NCI-H446 (cell line): ENCODE measurements at places on chromosomes 1 and 21.
A peak's percentile ranks its signal among the peaks of the same experiment; 100 is the strongest.

DNA sequence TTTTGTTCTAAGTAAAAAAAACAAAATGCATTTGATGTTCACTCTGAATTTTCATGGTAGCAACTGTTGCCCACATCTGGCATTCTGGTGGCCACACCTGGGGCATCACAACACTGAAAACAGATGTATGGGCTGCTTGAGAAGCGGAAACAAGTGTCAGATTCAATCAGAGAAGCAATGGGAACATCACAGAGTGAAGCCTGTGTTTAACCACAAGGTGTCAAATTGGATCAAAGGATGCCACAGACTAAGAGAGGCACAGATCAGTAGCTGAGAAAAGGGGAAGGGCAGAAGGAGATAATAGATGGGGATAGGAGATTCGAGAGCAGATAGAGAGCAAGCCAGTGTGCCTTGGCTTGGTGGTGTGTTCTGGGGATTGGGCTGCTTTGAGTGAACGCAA lies 49.8 kb upstream of the MTF2 start:
- DNase-seq, result no peak

DNA sequence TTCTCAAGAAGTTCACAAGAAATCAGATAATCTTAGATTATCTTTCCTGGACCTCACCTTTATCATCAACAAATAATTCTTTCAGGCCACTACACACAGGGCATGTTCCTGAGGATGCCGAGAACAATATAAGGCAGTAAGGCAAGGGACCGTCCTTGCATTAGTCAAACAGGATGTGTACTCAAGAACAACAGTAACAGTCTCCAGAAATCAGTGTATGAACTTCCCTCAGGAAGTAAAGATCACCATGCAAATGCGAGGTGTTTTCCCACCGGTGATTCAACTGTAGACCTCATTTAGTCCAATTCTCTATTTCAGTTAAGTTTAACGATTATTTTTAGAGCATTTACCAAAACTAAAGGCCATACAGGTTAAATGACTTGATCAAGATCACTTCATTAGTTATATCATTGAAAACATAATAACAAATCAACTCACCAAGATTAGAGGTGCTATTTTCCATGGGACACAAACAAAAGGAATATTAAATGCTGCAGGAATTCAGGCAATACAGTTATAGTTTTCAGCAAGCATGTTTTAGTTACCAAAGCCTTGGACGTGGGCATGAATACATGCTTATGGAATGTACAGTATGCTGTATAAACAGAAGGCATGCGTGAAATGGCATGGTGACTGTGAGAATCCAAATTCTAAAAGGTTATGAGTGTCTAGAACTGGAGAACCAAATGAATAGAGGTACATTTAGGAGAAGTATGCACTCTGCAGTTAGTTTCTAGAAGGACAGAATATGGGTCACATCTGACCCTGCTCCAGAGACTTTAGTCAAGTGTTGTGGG lies 145.2 kb downstream of the TNR start:
- DNase-seq, result no peak

- DNase-seq, result no peak
These were observed 47.7 kb downstream of the TTC13 start for GRCh38 chr1:230930986-230931385.

DNA sequence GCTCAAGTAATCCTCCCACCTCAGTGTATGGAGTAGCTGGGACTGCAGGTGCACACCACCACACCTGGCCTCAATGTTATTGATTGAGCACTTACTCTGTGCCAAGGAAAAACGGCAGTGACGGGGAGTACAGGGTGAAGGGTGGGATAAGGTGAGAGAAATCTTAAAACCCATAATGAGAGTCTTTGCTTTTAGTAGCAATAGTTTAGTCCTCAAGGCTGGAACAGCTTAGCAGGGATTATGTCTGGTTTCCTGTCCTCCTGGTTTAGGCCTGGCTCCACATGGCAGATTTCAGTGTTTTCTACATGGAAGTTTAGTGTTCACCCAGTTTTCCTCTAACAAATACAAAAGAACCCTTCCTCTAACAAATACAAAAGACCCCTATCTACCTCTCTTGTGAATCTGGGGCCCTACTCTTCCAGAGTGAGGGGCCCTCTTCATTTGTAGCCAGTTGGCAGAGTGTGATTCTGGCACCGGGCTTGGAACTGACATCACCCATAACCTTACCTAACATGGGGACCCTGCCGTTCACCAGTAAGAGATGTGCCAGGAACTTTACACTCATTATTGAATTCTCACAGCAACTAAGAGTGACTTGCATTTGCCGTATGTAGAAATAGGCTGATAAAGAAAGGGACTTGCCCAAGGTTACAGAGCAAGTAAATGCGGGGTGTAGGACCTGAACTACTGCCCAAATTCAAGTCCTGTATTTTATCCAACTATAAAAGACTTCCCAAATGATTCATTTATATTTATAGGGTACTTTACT lies 6.9 kb downstream of the ZNF691 start:
- DNase-seq, result peak; percentile 36

DNA sequence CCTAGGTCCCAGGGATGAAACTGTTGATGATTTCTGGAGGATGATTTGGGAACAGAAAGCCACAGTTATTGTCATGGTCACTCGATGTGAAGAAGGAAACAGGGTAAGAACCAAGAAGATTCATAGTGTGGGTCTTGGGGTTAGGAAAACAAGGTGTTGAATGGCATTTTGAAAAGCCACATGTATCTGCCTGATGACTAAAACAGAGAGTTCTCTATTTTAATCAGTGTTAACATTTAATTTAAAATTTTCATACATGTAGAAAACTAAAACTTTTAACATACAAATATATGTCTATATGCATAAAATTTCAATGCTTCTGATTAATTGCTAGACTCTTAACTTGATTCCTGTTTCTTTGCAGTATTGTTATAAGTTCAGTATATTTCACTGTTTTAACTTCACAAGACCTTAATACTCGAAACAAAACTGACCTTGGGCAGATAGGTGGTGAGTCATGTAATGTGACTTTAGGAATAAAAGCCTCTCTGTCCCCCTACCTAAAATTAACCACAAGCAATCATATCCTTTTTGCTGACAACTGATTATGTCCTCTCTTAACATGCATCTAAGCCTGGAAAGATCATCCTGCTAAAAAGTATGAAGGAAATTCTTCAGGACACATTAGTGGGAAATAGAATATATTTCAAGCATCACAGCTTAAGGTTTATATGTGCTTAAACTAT lies 95.6 kb downstream of the PTPRC start:
- DNase-seq, result no peak

DNA sequence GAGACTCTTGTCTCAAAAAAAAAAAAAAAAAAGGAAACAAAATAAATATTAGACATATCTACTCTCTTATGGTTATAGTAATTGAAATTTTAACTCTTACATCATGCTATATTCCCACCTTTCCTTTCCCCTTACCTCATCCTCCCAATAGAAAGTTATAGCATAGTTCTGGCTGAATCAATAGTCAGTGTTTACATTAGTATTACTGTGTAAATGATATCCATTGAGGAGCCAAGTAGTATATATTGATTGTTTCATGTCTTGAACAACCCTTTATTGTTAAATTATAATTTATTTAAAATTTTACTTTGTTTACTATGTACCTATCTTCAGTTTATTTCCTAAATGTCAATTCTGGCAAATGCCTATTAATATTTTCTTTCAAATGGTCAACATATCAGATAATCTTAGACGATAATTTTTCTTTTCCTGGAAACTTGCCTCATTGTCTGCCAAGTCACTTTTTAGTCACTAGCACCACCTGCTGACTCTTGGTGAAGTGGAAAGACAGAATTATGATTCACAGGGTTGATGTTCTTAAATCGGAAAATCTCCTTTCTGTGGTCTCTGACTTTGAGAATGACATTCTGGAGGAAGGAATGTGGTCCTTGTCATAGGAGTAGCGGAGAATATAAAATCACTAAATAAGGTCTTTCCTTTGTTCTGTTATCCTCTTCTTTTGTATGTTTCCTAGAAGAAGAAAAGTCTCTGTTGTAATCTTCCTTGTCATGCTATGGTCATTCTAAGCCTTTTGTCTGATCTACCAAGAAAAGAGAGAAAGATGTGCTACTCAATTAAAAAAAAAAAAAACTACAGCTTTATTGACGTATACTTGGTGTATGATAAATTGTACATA lies 8.6 kb downstream of the HJV start:
- peak; percentile 78 for DNase-seq

- peak; percentile 64 for DNase-seq
These were observed 699 bp downstream of the DIPK1A start for GRCh38 chr1:92960395-92961130.

- no peak for DNase-seq
These were observed 6.2 kb downstream of the COL18A1 start for GRCh38 chr21:45410865-45411809.

DNA sequence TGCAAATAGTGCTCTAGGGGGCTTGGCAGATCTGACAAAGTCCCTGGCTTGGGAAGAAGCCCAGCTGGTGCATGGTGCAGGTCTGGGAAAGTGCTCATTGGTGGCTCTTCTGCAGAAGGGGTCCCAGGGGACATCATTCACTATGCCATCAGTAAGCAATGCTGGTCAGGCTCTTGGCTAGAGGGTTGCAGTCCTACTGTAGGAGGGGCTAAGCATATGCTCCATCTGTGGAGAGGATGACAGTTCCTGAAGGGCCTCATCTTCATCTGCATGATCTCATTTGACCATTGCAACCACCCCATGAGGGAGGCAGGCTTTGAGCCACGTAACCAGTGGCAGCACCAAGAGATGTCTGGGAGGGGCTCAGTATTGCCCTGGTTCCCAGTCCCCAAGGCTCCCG lies 31.5 kb upstream of the VASH2 start:
- peak; percentile 30 for DNase-seq

- no peak for DNase-seq
These were observed 52.8 kb downstream of the PTGER3 start for GRCh38 chr1:70994753-70995268.

DNA sequence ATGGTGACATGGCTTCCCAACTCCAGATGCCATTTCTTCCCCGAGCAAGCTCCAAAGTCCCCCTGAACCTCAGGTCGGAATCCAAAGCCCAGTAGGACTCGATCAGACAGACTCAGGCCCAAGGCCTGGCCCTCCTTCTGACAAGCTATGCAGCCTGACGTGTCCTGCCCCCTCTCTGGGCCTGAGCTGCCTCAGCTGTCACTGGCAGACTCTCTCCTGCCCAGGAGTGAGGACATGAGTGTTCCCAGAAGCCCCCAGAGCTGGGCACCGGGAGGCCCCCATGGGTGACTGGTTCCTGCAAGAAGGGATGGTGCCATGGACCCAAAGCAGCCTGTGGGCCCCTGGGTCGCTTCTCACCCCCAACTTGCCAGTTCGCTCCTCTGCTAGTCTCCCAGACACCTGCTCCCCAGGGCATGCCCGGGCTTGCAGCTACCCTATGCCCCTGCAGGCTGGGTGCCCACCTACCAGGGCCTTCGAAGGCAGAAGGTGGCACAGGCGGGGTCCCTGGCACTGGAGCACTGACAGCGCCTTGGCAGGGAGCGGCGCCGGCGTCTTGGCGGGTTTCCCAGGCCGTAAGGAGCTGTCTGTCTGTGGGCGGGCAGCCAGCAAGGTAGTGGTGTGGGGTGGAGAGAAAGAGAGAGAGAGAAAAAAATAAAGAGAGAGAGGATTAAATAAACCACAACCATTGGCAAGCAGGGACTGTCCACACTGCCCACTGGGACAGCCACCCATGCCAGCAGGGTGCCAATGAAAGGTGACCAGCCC lies 2.3 kb downstream of the EDN2 start:
- peak; percentile 94 for DNase-seq

- no peak for DNase-seq
These were observed 90.5 kb upstream of the ZP4 start for GRCh38 chr1:237981223-237981622.

- peak; percentile 48 for DNase-seq
These were observed 13.1 kb downstream of the S100A10 start for GRCh38 chr1:151980287-151981177.

DNA sequence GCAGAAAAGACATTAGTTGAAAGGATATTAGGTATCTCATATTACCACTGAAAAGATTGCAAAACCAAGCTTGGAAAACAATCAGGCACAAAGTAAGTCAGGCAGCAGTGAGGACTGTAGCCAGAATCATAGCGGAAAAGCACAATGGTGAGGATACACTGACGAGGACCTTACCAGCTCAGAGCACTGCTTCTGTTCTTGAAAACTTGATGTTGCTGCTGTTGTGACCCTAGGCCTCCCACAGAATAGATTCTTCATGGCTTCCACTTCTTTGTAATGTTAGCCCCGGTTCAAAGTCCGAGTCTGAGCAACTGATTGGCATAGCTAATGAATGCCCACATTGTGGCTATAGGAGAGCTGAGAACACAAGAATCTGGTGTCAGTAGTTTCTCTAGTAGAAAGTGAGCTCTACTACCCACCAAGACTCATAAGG lies 45.2 kb upstream of the LRRC8C start:
- no peak for DNase-seq

- no peak for DNase-seq
These were observed 553 bp upstream of the STMN1 start for GRCh38 chr1:25906644-25907300.

DNA sequence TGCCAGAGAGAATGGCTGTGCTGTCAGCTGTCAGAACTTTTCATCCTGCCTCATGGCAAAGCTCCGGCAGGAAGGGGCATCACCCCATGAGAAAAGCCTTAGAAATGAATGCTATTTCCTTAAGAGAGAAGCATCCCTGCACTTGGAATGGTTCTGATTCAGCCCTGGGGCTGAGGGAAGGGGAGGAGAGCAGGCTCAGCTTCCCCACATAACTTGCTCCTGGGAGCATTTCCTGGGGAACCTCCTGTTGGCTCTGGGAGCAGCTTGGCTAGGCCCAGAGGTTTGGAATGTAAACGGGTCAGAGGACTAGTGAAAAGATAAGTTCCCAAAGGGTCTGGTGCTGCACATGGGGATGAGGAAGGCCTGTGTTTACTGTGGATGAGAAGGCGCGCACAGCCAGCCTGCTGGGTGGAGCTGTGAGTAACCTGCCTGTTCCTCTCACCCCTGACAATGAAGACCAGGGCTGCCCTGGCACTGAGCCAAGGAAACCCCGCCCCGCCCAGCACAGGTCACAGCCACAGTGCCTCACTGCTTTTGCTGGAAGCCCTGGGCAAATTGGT lies 5.0 kb downstream of the PRELP start:
- DNase-seq, result peak; percentile 76

DNA sequence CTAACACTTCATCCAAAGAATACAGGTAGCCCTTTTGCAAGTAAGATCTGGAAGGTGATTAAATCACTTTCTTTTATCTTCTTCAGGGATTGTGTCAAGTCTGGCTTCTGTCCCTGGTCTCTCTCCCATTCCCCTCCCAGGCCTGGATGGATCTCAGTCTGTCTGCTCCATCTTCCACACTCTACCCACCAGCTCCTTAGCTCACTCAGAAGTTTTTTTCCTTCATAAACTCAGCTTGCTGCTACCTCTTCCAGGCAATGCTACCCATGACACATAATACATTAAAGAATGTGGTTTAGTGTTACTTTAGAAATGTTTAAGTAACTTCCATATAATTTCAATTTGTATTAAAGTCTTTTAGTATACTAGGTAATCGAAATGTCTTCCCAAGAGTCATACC lies 133.1 kb downstream of the AKT3 start:
- peak; percentile 21 for DNase-seq

DNA sequence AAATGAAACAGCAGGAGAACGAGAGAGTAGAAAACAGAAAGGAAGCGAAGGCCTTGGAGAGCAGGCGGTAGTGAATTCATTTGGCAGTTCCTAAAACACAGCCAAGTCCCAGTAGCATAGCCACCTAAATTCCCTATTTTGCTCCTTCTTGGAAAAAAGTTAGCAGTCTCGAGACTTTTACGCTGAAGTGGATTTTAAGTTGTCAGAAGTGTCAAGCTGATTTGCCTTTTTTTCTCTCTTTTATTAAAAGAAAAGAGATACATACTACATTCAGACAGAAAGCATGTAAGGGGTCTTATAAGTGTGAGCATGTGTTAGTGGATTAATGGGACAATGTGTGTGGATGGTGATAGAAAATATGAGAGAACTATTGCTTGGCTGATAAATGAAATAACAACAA lies 19.2 kb downstream of the NFIA start:
- no peak for DNase-seq
